ENCODE measurements at places on chromosomes 11 and 22.

- DNase-seq = no peak
Measured at GRCh38 chr11:59224351-59224928, 11.7 kb upstream of the MPEG1 start.

- no peak for DNase-seq
Measured at GRCh38 chr22:46867106-46867505, 104.7 kb downstream of the TBC1D22A start.

DNA sequence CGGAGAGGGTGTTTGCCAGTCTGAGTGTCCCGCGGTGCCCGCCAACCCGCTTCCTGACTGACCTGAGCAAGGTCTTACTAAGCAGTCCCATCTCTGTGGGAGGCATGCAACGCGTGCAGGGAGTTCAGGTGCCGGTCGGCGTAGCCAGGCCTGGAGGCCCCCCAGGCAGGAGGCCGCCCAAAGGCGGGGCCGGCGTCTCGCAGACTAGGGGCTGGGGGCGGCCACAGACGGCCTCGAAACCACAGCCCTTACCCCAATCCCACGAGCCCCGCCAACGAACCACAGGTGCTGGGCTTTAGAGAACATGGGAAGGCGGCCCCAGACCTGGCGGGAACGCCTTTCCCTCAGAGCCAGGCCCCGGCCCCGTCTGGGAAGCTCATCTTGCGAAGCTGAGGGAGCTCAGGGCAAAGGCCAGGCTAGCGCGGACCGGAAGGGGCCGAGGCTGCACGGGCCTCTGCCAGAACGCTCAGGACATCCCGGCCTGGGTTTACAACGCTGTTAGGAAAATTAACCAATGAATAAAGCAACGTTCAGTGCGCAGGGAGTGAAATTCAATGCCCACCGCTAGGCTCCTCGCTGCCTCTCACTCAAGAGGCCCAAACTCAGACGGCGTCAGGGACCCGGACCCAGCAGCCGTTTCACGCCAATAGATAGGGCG is 2.1 kb upstream of the MTFP1 start:
- DNase-seq = peak; percentile 40

- DNase-seq = no peak
Measured at GRCh38 chr22:42910221-42910942, 53.3 kb upstream of the ARFGAP3 start.

- no peak for DNase-seq
Measured at GRCh38 chr11:115751243-115752015, 247.2 kb upstream of the CADM1 start.

- no peak for DNase-seq
Measured at GRCh38 chr11:110909336-110909735, 197.1 kb upstream of the ARHGAP20 start.

GRCh38 chr11:34284156-34284555 is 73.7 kb downstream of the ABTB2 start:
- DNase-seq = no peak

- DNase-seq = no peak
Measured at GRCh38 chr11:113162592-113162962, 151.8 kb upstream of the TTC12 start.

- DNase-seq = no peak
Measured at GRCh38 chr11:112004389-112004788, 20.8 kb upstream of the DLAT start.

DNA sequence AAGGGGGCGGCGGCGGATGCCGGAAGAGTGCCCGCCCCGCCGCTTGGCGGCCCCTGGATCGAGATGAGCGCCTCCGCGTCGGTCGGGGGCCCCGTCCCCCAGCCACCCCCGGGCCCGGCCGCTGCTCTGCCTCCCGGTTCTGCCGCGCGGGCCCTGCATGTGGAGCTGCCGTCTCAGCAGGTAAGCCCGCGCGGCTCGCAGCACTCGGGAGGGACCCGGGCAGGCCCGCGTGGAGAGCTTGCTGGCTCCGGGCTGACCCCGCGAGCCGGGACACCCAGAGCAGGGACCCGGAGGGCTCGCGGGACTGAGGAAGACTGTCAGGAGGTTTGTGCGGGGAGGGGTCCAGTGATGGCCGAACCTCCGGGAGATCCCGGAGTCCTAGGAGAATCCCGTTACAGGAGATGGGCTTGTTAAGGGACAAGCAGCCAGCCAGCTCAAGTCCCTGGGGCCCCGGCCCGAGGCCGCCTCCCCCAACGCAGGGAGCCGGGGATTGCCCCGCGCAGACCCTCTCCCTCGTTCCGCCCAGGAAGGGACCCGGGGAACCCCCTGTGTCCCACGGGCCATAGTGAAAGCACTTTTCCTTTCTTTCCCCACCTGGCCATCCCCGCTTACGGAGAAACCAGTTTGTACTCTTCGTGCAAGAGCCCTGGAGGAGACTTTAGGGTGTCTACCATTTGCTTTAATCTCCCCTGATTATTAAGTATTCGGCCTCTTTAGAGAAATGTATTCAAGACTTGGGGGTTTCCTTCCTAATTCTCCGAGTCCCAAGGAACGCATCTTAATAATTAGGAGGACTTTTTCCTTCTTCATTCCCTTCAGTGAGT is 547 bp downstream of the UVRAG start:
- DNase-seq = peak; percentile 39

GRCh38 chr11:88039476-88040147 is 135.6 kb downstream of the RAB38 start:
- DNase-seq = no peak

DNA sequence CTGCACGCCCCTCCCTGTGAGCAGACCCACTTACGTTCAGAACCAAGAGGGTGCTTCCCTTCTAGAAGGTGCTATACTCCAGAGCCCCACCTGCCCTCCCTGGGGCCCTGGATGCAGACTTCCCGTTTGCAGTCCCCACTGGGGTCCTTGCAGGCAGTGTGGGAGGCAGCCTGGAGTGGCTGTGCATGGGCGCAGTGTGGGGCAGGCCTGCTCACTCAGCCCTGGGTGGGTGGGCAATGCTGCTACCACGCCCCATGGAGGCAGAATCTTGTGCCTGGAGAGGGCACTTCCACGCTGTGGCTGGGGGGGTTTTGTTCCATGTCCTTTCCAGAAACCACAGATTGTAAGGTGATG is 116.2 kb downstream of the KCNQ1OT1 start:
- DNase-seq = no peak

DNA sequence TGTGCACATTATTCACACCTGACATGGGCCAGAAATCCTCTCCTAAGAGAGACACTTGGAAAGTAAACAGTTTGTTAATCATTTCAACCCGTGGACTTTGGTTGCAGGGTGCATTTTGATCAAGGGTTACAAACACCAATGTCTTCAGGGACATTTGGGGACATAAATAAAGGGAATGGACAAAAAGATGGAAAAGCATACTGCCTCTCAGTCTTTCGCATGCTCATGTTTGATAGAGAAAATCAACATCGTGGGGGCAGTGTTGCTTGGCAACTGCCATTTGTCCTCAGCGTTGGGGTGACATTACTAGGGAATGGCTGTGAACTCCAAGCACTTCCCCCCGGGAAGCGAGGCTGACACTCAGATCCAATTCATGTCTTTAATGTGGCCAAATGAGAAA is 114.7 kb upstream of the OR4B1 start:
- no peak for DNase-seq

GRCh38 chr11:108870373-108871020 is 205.6 kb downstream of the DDX10 start:
- DNase-seq = no peak

- no peak for DNase-seq
Measured at GRCh38 chr11:86117712-86118063, 48.8 kb upstream of the PICALM start.

- no peak for DNase-seq
Measured at GRCh38 chr11:77074626-77075221, 8.0 kb downstream of the CAPN5 start.

DNA sequence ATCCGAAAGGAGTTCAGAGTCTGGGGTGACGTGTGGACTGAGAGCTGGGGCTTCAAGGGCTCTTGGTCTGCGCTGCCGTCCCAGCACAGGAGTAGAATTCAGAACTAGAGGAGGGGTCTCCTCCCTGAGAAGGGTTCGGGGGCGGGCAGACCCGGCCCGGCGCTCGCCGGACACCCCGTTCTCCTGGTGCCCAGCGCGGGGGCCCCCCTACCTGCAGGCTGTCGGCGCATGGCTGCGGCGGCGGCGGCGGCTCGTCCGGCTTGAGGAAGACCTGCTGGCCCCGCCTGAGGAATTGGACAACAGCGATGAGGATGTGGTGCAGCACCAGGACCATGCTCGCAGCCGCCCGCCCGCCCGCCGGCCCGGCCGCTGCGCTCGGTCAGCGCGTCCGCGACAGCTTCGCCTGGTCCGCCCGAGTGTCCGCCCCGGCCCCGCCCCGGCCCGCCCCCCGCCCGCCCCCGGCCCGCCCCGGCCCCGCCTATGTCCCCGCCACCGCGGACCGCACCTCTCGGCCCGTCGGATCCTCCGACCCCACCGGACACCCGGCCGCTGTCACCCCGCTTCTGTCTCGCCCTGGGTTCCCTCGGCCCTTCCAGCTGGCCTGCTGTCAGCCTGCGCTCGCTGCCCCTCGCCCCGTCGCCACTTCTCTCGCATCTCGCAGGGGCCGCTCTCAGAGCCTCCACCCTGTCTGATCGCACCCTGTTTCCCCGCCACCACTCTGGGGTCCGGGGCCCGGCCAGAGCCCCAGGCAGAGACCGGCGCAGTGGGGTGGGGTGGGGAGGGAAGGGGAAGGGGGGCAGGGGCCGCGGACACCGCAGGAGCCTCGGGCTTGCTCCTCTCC is 32.0 kb downstream of the PDE2A start:
- DNase-seq = no peak

- DNase-seq = peak; percentile 37
Measured at GRCh38 chr11:33829430-33830141, 55.3 kb upstream of the FBXO3 start.

- no peak for DNase-seq
Measured at GRCh38 chr11:1908618-1909017, 10.9 kb upstream of the TNNT3 start.

GRCh38 chr11:85787809-85788760 is 22.9 kb downstream of the SYTL2 start:
- DNase-seq = no peak

DNA sequence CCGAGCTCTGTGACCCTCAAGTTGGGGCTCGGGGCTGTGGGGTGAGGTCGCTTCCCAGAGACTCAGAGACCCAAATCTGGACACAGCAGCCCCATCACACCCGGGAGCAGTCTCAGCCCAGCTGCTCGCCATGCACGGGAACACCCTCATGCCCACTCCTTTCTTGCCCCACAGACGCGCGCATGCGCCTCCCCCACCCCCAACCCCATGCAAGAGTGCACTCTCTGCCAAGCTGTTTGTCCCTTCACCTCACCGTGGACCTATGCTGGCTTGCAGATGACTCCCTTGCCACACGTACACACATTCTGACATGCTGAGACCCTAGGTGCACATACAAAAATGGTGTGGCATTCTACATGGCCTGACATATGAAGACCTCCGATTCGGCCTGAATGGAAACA is 478 bp upstream of the CD248 start:
- no peak for DNase-seq

GRCh38 chr11:122137078-122137793 is 21.2 kb upstream of the BLID start:
- DNase-seq = no peak

GRCh38 chr22:48960576-48960975 is 867.1 kb downstream of the BRD1 start:
- DNase-seq = no peak

GRCh38 chr11:79119491-79120284 is 321.1 kb downstream of the TENM4 start:
- no peak for DNase-seq

- DNase-seq = no peak
Measured at GRCh38 chr11:132114185-132114584, 743.8 kb downstream of the NTM start.

- no peak for DNase-seq
Measured at GRCh38 chr11:32790916-32791315, 3.5 kb downstream of the CCDC73 start.

DNA sequence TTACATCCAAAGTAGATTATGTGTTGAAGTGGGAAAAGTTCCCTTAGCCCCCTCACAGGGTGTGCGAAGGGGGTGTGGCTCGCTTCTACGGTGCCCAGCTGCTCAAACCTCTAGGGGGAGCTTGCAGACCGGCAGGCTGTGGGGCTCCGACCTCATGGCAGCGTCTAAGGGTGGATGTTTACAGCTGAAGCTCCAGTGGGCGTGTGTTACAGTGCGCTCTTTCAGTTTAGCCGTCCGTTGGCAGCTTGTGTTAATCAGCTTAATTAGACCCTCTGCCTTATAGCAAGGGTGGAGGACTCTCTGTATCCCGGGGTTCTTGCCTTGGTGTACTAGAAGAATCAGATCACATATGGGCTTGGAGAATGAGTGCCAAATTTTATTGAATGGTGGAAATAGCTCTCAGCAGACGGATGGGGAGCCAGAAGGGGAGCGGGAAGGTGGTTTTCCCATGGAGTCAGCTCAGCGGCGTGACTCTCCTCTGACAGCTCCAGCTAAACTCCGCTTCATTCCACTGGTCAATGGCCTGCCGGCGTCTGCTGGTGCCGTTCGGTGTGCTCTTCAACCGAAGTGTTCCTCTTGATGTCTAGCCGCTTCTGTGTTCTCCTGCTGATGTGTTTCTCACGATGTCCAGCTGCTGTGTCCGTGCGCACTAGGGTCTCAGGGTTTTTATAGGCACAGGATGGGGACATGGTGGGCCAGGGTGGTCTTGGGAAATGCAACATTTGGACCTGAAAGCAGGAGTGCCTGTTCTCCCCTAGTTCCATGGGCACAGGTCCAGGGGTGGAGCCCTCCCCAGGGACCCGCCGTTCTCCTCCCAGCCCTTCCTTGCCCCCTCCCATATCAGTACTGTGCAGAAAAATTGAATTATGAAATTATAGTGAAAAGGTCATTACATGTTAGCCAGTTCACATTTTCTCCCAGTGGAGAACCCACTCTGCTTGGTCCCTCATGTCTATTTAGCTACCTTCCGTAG is 28.6 kb upstream of the OR10G7 start:
- DNase-seq = peak; percentile 8

DNA sequence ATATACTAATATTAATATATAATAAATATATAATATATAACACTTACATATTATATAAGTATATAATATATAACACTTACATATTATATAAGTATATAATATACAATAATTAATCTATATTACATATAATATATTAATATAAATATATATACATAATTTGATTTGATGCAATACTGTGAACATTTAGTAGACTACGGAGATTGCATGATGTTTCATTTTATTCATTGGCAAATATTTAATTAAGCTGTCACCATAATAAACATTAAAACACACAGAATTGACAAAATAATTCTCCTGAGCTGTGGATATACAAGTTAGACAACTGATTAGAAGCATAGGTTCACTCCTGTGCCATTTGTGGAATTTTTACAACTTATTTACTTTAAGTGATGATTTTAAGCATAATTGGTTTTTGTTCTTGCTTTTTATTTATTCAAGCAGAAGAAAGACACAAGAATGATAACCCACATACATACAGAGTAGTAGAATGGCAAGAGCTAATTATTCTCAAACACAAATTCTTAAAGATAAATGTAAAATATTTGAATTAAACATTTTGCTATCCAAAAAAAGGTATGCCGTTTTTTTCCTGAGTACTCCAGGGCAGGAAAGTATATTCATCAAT is 65.8 kb upstream of the TOP3B start:
- DNase-seq = no peak

DNA sequence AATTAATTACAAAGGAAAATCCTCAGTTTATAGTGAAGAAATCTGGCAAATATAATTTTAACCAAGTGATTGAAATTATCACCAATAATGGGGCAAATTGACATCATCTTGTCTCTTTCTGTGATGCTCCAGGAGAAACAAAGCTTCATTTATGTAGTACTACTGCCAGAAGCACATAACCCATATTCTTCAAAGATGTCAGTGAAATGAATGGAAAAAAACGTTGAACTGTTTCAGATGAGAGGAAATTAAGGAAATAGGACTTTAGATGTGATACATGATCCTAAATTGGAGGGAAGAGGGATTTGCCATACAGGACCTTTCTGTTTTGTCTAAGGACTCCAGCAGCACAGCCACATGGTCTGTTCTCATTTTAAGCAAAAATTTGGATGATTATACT is 57.6 kb downstream of the PPP6R3 start:
- DNase-seq = no peak
